ENCODE measurements at places on chromosomes 5 and 9.
A peak's percentile ranks its signal among the peaks of the same experiment; 100 is the strongest.

- DNase-seq = no peak
Measured at GRCh38 chr5:122413722-122414121, 101.7 kb downstream of the SNCAIP start.

GRCh38 chr9:97640325-97640724 is 6.7 kb downstream of the NCBP1 start:
- no peak for DNase-seq

- DNase-seq = no peak
Measured at GRCh38 chr5:67188274-67189078, 8.1 kb downstream of the CD180 start.

GRCh38 chr5:123094919-123095797 is 6.1 kb downstream of the PRDM6 start:
- no peak for DNase-seq

DNA sequence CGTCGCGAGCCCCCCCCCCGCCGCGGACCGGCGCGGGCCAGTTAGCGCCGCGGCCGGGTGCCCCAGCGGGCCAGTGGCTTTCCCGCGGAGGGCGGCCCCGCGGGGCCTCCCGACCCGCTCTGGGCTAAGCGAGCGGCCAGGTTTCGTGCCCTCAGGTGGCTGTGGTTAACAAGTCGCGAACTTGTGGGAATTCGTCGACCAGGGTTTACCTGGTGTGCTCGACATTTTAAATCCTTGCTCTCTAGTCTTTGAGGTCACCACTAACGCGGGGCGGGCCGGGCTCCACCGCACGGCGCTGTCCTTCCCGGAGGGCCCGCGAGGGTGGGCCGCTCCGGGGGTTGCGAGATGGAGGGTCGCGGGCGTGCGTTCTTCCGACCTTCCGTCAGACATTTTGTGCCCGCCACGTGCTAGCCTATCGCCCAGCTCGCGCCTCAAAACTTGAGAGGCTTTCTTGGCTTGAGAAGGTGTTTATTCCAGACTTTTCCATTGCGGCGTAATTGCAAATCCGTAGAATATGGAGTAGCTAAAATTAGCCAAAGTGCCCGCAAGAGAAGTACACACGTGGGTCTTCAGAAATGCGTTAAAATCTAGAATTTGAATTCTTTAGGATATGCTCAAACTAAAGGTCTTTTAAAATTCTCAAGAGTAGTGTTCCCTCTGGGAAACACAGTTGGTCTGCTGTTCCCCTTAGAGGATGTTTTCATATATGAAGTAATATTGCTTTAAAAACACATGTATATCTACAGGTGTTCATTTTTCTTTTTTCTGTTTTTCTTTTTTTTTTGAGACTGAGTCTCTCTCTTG is 2.1 kb downstream of the ANP32B start:
- peak; percentile 31 for DNase-seq

- no peak for DNase-seq
Measured at GRCh38 chr9:22154064-22154463, 145.0 kb upstream of the CDKN2B start.

GRCh38 chr9:127953768-127954505 is 16.3 kb upstream of the DPM2 start:
- no peak for DNase-seq

GRCh38 chr9:115192835-115193525 is 75.0 kb upstream of the TNC start:
- no peak for DNase-seq

- no peak for DNase-seq
Measured at GRCh38 chr5:14996997-14997396, 125.4 kb upstream of the ANKH start.

- DNase-seq = no peak
Measured at GRCh38 chr9:96779089-96779488, 1.2 kb upstream of the ZNF510 start.

- no peak for DNase-seq
Measured at GRCh38 chr9:96599298-96599697, 20.3 kb downstream of the CDC14B start.

DNA sequence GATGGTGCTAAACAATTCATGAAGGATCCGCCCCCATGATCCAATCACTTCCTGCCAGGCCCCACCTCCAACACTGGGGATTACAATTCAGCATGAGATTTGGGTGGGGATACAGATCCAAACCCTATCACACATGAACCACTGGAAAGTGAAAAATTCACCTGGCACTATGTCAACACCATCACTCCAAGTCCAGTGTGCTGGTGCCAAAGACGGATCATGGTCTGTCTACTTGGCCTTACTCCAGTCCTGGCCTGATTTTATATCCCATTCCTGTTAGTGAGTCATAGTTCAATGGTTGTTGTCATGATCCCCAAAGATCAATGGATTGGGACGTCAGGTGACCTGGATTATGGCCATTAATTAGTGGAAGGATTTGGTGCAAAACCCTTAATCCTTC is 147.4 kb upstream of the RPS23 start:
- DNase-seq = no peak

DNA sequence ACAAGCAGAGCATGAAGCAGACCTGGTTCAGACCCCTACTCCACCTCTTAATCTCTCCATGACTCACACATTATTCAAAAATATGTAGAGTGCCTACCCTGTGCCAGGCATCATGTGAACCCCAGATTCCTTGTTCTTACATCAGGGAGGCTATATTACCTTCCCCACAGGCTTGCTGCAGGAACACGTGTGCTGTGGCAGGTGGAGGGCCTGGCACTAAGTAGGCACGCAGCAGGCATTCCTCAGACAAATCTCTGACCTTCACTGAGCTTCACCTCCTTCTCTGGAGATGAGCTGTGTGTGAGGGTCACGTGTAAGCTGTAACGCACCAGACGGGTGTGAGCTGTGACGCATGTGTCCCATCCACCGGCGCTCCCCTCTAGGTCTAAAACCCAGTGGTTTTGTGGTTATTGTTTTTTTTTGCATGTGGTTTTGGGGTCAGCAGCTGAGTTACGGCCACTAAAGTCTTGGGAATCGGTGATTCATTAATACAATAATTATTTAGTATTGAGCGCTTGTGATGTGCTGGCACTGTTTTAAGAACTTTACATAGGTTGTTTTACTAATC is 30.3 kb downstream of the ANGPTL2 start:
- no peak for DNase-seq

- no peak for DNase-seq
Measured at GRCh38 chr9:32622948-32623347, 12.5 kb downstream of the TAF1L start.

DNA sequence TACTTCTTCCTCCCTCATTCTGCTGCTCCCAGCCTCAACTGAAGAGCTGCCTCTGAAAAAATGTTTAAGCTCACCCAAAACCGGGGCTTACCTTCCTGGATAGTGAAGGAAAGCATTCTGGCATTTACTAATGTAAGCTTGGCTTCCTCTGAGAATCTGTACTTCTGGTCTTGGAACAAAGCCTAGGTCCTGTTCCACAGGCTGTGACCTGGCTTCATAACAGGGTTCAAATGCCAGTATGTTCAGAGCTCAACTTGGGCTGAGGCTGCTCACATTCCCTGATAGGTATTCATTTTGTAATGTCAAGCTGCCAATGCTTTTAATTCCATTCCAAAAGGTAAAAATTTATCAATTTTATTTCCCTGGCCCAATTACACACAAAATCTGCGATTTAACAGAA is 411.7 kb upstream of the KCNN2 start:
- DNase-seq = no peak

GRCh38 chr5:90402521-90403255 is 6.9 kb downstream of the CETN3 start:
- no peak for DNase-seq

DNA sequence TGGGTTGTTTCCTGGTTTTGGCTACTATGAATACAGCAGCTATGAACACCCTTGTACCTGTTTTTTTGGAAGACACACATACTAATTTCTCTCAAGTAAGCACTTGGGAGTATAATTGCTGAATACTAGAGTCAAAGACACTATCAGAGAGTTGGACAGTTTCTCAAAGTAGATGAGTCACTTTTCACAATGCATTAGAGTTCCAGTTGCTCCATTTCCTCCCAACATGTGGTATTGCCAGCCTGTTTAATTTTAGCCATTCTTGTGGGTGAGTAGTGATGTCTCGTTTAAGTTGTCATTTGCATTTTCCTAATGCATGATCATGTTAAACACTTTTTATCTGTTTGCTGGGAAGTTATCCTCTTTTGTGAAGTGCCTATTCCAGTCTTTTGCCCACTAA is 81.6 kb upstream of the GDNF start:
- no peak for DNase-seq

DNA sequence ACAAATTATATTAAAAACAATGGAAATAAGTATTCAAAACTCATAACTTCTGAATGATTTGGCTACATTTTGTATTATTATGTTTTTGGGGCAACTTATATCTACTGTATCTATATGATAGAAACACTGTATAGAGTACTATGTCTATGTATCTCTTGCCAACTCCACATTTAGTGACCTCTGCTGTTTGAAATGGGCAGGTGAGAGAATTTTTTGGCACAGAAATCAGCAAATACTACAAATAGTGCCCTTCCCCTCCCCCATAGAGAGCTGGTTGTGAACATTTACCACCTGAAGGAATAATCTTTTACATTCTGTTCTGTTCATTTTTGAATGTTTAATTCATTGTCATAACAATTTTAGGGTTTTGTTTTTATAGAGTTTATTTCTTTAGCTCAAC is 545.3 kb downstream of the PDE4D start:
- DNase-seq = no peak

- DNase-seq = no peak
Measured at GRCh38 chr5:127010362-127010761, 20.0 kb downstream of the MARCHF3 start.

DNA sequence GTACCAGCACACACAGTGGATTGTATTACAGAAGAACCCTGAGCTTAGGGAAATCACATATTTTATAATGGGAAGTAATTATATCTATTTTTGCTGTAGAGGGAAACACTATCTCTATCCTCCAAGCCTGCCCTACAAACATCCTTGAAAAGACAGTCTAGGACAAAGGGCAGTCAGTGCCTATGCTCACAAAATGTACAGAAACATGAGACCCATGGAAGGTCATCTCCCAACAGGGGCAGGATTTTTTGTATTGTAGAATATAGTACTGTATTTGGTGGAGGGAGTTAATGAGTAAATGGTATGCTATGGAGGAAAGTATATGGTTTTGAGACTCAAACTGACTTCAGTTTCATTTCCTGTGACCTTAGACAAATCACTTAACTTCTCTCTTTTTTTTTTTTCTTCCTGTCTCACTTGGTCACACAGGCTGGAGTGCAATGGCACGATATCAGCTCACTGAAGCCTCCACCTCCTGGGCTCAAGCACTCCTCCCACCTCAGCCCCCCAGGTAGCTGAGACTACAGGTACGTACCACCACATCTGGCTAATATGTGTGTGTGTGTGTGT is 5.8 kb upstream of the RAB14 start:
- DNase-seq = no peak

DNA sequence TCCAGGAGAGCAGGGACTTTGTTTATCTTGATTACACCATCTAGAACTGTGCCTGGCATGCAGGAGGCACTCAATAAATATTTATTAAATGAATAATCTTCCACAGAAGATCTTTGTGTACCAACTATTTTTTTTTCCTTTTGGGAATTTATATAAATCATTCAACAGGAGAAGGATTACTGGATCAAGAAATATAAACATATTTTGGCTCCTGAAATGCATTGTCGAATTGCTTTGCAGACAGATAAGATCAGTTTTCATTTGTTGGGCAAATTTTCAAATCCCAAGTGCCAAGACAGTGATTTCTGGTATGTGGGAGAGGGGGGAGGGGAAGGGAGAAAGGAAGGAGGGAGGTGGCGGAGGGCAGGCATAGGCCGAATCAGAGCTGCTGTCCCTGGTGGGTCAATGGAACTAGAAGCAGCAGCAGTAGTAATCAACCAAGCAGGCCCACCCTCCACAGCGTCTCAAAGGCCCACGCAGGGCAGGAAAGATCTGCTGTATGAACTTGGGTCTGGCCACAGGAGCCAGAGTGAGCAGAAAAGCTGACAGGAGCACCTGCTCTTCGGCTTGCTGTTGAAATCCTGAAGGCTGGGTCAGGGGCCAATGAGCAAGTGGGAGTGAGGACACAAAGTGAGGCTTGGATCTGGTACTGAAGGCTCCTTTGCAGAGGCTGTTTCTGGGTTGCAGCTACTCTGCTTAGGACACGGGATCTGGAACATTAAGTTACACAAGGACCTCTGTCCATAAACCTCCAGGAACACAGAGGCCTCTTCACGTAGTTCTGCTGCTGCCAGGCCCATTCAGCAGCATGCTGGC is 15.8 kb upstream of the TRAF1 start:
- peak; percentile 31 for DNase-seq

- DNase-seq = no peak
Measured at GRCh38 chr5:119329666-119330065, 26.2 kb upstream of the TNFAIP8 start.

GRCh38 chr9:95008151-95008771 is 281.8 kb downstream of the AOPEP start:
- peak; percentile 76 for DNase-seq

DNA sequence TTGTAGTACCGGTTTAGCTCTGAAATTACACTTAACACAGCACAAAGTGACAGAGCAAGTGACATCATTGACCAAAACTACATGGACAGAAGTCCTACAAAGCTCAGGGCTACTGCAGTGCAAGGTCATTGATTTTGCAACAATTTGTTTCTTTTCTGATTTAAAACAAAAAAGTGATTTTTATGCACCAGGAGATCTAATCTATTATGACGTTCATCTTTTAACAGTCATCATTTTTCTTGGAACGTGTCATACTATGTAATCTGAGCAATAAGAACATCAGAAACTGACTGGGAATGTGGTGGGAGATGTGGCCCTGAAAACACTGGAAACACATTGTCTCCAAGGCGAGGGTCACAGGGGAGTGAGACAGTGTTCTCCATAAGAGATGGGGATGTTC is 17.4 kb upstream of the ZFAND5 start:
- DNase-seq = peak; percentile 39

DNA sequence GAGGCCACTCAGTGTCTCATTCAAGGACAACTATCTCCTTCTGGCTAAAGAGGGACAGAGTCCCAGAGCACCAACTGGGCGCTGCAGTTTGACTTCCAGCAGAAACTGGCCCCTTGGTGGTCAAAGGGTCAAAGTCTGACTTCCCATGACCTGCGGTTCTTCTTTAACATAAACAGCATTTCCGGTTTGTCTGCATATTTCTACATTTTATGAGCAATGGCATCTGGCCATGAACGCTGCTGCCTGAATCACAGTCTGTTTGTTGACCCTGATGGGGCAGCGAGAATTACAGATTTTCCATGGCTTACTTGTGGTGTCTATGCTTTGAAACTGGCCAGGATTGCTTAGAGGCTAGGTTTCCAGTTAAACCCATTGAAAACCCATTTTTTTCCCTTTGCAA is 1.3 kb downstream of the TNFSF15 start:
- DNase-seq = peak; percentile 71

DNA sequence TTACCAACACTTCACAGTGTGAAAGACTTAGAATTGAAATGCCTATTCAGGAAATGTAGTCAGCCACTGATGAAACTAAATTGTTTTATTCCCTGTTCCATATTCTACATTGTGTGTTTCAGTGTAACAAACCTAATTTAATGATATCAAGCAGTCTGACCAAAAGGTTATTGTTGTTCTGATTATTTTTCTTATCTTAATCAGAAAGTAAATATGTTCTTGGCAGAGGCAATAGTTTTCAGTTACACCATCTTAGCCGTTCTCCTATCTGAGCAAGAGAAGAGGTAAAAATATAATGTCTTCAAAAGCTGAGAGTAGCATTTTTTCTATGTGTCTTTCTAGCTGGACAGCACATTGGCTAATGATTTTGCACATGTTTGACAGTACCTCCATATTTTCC is 17.1 kb downstream of the CDC26 start:
- DNase-seq = no peak

Measured in fibroblast of skin of back (primary cell).